CD4-positive, alpha-beta T cell treated with Interleukin-1 beta for 1 hour (primary cell): ENCODE measurements at places on chromosomes 4 and X.

DNA sequence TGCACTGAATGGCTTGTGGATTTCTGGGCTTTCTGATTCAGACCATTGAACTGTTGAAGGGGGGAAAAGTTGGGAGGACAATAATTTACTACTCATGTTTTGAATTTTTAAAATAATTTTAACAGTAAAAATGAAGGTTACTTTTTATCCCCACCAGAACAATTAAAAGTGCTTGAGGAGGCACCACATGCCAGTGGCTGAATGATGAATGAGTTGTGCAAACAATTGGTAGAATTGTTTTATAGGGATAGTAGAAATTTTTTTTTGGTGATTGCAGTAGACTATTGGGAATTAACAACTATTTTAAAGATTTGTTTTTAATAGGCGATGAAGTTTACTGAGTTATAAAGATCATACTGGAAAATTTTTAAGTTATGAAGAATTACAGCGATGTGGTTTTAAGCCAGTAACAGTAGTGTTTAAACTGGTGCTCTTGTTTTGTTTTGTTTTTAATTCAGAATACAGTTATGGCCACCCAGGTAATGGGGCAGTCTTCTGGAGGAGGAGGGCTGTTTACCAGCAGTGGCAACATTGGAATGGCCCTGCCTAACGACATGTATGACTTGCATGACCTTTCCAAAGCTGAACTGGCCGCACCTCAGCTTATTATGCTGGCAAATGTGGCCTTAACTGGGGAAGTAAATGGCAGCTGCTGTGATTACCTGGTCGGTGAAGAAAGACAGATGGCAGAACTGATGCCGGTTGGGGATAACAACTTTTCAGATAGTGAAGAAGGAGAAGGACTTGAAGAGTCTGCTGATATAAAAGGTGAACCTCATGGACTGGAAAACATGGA is 2.7 kb downstream of the REST start:
- DNase-seq: no peak

DNA sequence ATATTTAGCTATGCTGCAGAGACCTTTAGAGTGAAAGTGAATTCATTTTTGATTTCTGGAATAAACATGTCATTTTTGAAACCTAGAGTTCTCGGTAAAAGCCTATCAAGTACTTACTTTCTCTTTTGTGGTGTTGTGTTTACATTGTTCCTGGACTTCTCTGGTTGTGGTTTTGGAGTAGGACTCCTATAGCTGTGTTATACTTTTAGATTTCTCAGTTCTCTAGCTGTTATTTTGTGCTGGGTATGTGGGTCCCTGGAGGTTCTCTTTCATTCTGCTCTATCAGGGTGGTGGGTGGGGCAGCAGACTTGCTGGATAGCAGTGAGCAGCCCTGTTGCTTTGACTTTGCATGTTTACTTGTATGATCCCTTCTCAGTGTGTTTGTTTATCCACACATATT is 25.6 kb upstream of the MSMO1 start:
- DNase-seq: no peak

DNA sequence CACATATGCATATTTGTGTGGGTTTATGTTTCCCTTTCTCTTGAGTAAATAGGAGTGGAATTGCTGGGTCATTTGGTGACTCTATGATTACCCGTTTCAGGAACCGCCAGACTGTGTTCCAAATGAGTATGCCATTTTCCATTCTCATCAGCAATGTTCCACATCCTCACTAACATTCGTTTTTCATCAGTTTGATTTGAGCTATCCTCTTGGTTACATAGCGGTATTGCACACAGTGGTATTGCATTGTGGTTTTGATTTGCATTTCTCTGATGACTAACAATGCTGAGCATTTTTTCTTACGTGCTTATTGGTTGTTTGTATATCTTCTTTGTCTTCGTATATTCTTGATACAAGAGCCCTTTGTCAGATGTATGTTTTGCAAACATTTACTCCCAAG is 218.0 kb upstream of the AMOT start:
- DNase-seq: no peak

DNA sequence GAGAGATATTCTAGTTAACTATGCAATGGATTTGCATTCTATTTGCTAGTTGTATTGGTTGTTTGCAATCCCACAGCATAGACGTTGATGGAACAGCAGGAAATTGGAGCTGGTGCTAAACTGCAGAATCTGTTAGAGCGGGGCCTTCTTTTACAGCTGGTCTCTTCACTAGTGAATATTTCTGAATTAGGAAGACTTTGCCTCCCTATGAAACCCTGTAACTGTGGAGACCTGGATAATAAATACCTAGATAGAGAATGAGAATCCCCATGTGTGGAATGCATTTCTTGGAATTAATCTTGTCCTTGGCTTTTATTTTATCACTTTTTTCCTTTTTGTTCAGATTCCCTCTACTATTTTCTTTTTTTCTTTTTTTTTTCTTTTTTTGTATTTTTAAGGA is 109.7 kb downstream of the SHROOM3 start:
- no peak for DNase-seq

- no peak for DNase-seq
Measured at GRCh38 chr4:153916273-153916755, 127.4 kb upstream of the SFRP2 start.

DNA sequence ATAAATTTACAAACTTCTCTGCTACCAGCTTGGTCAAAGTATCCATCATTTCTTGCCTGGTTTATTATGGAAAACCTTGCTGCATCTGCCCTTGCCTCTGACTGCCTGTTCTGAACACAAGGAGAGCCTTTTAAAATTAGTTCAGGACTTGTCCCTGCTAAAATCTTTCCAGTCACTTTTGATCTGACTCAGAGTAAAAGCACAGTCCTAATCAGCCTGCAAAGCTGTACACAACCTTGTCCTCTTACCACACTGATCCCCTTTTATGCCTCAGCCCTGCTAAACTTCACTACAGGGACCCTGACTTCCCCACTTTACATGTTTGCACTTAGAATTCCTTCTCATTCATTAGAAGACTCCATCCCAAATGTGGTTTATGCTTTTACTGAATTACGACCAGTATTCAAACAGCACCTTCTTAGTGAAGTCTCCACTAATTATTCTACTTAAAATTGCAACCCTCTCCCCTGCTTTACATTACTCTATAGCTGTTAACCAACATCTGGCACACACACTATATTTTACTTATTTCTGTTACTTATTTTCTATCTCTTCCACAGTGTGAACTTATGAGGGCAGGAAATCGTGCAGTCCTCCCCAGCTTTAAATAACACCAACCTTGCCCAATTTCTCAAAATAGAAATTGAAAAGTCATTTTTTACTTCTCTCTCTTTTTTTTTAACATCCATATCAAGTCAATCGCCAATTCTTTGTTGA is 6.3 kb downstream of the GABRA4 start:
- no peak for DNase-seq

- DNase-seq: no peak
Measured at GRCh38 chr4:130186931-130187330, 1091.0 kb downstream of the C4orf33 start.

DNA sequence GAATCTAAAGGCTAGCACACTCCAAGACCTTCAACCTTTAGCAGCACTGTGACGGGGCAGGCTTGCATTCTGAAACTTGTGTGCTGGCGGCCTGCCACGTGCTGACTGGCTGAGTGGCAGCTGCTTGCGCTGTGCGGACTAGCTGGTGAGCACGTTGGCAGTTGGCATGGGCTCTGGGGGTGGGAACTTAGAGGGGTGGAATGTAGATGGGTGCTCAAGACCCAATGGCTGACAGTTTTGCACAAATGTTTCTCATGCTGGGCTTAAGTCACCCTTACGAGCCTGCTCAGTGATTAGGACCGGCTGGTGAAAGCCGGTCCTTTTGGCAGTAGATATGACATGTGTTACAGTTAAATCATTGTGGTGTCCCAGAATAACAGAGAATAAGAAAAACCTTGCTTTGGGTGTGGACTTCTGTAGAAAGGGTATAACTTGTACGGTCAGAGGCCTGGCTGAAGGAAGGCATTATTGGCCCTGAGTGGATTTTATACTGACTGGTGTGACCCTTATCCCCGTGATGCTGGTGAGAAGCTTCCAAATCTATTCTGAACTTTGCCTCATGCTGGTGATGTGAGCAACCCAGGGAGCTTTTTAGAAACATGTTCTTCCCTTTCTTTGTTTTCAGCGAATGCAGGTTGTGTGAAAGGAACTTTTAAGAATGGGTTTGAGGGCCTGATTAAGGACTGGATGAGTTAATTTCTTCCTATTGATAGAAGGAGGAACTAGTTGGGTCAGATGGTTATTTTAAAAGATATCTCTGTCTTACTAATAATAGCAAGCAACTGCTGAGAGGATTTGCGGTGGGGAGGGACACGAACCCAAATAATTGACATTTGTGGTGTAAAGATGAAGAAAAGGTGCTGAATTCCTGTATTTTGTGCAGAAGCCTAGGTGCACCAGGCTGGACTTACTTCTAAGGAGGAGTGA is 107.4 kb upstream of the SLC4A4 start:
- DNase-seq: no peak

DNA sequence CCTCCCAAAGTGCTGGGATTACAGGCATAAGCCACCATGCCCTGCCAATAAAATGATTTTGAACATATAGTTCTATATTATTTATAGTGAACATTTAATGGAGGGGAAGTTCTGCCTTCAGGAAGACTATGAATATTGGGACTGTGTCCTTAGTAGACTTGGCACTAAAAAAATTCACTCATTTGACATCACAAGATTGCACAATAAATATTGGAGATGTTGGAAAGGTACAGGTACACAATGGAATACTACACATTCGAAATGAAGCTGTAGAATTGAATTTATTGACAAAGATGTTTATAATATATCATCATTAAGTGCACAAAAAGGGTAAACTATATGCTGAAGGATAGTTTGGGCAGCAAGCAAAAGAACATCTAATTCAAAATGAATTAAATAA is 13.0 kb upstream of the TMPRSS11E start:
- no peak for DNase-seq

DNA sequence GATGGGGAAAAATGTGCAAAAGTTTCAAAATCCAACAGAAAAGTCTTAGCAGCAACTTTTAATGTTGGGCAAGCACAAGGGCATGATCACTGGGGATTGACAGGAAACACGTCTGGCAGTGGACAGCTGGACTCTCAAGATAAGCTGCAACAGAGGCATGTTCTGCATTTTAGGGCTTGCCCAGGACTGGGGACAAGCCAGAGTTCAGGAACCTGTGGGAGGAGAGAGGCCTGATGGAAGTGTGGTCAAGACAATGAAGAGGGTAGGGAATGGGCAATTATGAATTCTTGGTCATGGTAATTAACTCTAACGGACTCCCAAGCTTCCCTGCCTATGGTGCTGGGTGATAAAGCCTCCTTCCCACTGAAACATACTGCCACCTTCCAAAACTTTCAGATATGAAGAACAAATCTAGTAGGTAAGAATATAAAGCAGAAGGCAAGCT is 48.4 kb downstream of the ANXA3 start:
- DNase-seq: no peak

GRCh38 chr4:22471999-22472461 is 43.8 kb downstream of the ADGRA3 start:
- DNase-seq: no peak

- DNase-seq: no peak
Measured at GRCh38 chr4:39543034-39543433, 15.8 kb upstream of the UGDH start.

DNA sequence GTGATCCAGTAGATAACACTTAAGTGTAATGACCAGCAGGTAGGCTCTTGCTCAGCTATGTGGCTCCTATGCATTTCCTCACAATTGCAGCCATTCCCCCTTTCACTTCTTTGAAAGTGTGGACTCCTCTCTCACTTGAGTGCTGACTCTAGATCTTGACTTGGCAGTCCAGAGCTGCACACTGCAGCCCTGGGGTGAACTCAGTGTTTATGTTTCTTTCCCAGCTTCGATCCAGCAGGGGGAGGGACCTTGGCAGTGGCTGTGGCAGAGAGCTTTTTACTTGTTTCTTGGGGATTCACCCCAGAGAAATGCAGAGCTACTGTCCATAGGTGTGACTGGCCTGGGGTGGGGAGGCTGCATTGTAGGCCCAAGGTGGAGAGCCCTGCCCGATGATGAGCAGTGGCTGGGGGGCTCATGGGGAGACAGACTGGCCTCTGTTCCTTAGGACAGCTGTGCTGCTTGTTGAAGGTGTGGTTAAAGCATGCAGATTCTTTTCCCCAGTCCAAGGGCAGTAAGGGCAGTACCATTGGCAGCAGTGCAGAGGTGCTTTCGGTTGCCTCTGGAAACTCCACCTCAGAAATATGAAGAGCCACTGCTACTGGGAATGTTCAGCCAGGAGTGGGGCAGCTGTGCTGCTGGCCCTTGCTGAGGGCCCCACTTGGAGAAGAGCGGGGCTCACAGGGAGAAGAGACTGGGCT is 134.7 kb downstream of the SH3BGRL start:
- no peak for DNase-seq

DNA sequence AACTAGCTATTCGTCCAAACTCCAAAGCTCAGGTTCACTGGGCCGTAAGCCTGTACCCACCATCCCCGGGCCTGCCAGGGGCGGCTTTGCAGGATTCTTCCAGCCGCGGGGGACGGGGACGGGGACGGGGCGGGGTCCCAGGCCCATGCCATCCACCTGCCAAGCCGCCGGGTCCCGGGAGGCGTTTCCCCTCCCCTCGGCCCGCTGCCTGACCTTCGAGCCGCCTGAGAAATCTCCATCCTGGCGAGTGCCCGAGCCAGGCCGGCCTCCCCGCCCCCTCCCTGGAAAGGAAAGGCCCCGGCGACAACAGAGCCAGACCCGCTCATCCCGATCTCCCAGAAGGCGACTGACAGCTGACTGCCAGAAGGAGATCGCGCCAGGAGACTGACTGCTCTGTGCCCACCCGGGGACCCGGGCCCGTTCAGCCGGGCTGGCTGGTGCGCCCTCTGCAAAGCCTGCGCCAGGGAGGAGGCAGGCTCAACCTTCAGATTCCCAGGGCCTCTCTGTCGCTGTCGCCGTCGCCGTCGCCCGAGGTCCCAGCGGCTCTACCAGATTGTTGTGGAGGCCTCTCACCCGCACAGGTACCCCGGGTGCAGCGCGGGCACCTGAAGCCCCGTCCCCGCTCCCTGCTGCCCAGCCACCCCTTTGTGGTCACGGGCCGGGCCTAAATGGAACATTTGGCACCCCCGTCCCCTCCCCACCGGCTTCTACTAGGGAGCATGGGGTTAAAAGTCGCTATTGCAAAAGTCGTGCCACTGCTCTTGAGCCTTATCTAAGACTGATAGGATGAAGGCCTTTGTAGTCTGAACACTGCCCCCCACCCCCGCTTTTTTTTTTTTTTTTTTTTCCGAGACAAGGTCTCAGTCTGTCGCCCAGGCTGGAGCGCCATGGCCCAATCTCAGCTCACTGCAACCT is at the start of gene RGN:
Gene RGN (plus strand): TSS at position 315 of the 915 bp plus-strand sequence. CDS start 2,702 bp downstream, outside the sequence.
- DNase-seq: no peak

- no peak for DNase-seq
Measured at GRCh38 chr4:101944649-101945048, 154.1 kb downstream of the BANK1 start.

GRCh38 chr4:38958453-38959190 is 73.6 kb downstream of the TMEM156 start:
- no peak for DNase-seq

- no peak for DNase-seq
Measured at GRCh38 chr4:48331577-48332330, 9.6 kb upstream of the SLAIN2 start.

DNA sequence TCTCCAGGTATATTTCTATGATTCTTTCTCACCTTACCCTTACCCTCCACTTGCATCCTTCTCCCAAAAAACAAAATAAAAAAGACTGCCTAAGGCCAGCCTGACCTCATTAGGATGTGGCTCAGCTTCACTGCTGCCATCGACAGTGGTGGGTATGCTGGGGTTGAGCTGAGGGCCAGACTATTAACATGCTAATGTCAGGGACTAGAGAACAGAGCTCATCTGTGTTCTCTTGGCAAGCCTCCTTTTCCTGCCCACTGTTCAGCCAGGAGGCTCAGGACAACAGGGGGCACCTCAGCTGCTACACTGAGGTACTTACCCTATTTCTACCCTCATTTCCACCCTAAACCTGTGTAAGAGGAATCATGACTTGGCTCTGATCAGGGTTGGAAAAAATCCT is 59.3 kb downstream of the MSN start:
- DNase-seq: no peak
